ENCODE measurements at places on chromosomes 5 and 9.

DNA sequence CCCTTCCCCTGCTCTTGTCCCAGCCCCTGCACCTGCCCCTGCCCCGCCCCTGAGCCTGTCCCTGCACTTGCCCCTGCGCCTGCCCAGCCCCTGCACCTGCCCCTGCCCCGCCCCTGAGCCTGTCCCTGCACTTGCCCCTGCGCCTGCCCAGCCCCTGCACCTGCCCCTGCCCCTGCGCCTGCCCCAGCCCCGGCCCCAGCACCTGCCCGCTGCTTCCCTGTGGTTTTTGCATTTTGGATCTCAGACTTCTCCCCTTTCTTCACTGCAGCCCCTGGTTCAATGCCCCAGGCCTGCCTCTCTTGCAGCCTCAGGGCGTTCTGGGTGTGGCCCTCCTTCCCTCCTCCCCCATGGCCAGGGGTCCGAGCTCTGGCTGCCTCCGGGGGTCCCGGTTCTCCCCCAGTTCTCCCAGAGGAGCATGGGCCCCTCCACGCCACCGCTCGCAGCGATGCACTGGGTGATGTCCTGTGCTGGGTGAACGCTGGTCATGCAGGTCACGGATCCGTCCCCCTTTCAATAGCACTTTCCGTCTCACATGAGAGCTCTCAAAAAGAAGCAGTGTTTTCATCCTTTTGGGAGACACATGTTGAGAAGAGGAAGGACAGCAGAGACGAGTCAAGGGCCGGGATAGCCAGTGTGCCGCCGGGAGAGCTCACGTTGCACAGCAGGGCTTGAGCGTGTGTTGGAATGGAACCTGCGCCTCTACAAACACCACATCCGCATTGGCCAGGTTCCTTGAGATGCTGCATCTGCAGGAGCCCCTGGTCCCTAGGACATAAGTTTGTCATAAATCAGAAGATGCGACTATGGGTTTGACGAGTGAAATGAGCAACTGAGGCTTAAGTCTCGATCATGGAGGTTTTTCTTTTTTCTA, 44.0 kb upstream of the IRX4 start:
- DNase-seq, result no peak

- DNase-seq, result no peak
Measured at GRCh38 chr5:7036192-7036835, 323.1 kb downstream of the TENT4A start.

GRCh38 chr9:77556396-77556795, 91.7 kb downstream of the GNA14 start:
- no peak for DNase-seq

DNA sequence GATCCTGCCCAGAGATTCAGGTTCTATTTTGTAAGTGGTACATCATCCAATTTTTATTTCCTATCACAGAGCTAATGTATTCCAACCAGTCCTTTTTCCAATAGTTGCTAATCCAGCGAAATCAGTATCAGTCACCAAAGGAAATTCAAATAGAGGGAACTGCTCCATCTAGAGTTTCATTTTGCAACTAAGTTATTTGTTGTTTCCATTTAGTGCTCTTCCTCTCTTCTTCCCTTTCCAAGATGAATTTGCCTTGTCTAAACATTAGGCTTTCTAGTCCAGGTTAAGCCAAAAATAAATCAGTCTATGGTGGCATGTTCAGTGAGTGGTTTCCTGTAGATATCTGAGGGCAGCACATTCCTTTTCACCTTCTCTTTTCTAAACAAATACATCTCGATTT, 79.8 kb upstream of the SPATA31D4 start:
- no peak for DNase-seq

- peak; percentile 82 for DNase-seq
Measured at GRCh38 chr9:35489313-35490154, at the start of gene RUSC2. RUSC2 (plus strand) TSS chr9:35490111; CDS start chr9:35546522, 56,411 bp downstream.

DNA sequence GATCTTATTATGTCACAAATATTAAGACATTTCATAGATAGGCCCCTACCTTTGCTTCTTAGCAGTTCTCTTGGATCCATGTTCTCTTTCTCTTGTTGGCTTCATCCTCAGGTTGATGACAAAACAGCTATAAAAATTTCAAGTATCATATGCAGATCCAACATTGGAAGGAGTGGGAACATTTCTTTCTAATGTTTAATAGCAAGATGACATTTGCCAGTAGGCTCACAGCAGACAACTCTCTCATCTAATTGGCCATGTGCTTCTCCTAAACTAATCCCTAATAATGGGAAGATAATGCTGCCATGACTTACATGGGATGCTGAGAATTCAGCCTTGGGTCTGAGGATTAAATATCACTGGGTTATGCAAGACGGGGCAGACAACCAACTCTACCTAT, 485.5 kb upstream of the SEMA6A start:
- no peak for DNase-seq

DNA sequence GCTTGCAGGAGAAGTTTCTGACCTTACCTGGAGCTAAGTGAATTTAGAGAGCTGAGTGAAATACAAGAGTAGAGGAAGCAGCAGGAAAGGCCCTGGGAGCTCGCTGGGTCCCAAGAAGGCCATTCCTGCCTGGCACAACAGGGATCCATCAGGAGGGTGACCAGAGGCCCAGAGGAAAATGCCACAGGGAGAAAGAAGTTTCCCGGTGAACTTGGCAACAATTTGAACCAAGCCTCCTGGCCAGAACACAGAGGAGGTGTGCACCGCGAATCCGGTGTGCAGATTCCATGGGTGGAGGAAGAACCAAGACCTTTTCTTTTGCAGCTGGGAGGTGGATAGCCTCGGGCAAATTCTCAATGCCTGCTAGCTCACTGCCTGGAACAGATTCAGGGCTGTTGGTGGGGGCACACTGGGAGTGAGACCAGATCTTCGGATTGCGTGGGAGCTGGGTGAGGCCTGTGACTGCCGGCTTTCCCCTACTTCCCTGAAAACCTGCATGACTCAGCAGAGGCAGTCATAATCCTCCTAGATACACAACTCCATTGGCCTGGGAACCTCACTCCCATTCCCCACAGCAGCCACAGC, 1850.9 kb upstream of the NUDT12 start:
- no peak for DNase-seq

DNA sequence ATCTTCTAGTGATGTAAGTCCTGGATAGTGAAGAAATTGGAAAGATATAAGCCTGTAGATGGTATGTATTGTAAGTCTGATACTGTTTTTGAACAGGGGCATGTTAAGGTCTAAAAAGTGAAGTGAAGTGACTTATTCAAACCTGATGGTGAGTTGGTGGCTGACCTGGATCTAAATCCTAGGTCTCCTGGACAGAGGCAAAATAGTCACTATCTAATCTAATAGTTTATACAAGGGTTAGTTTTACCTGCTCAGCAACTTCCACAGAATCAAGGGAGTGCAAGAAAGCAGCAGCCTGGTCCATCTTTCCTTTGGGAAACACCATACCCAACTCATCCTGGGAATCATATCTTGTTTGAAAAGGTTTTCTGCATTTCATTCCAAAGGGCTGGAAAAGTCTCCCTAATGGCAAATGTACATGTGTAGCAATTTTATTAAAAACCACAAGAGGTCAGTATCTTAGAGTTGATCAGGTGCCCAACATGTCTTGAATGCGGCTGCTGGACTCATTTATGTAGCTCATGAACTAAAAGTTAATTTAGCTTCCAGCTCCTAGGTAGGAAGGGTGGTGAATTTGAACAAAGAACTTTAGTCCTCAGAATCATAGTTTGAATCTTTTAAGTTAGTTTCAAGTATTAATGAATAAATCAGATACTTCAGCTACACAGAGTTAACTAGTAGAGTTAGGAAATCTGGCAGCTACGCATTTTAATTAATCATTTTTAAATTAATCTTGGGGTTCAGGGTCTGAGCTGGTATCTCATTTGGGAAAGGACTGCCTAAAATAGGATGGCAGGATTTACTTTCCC, 26.0 kb downstream of the SKP2 start:
- DNase-seq, result no peak

DNA sequence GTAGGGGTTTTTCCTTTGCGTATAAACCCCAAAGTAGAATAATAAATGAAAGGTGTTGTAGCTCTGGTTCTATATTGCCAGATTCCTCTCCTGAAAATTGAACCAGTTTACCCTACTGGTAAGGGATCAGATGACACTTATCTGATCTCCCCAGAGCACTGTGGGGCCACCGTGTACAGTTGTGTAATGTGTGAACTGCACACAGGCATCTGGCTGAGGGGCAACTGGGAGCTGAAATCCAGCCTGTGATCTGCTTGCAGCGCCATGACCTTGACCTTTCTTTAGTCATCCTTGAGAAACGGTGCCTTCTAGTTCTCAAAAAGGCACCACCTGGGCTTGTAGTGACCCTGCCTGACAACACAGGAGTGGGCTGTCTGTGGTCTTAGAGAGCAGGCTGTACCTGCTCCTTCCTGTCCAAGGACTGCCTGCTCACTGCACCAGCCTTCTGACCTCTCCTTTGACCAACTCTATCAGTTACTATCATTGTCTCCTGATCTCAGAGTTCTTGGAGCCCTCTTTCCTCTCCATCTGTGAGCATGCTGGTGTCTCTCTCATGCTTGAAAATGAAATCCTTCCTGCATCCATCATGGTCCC, 40.2 kb downstream of the PDE6A start:
- DNase-seq, result no peak

- no peak for DNase-seq
Measured at GRCh38 chr5:130251931-130252330, 347.7 kb downstream of the CHSY3 start.

DNA sequence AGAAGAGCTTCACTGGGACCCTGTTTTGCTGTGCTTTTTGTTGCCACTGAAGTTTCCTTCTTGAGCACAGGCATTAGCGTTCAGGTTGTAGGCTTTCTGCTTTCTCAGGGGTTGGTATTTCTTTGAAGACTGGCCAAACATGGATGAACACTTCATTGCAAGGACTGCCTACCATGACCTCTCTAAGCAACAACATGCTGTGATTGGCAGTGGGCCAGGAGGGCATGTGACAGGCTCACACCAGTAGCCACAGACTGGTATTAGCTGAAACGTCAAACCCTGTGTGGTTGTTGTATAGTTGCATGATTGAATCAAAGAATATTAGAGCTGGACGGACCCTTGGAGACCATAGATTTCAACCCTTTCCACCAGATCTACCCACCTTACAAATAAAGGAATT, 20.0 kb upstream of the MLANA start:
- no peak for DNase-seq

- no peak for DNase-seq
Measured at GRCh38 chr5:158955636-158956035, 144.1 kb downstream of the EBF1 start.

DNA sequence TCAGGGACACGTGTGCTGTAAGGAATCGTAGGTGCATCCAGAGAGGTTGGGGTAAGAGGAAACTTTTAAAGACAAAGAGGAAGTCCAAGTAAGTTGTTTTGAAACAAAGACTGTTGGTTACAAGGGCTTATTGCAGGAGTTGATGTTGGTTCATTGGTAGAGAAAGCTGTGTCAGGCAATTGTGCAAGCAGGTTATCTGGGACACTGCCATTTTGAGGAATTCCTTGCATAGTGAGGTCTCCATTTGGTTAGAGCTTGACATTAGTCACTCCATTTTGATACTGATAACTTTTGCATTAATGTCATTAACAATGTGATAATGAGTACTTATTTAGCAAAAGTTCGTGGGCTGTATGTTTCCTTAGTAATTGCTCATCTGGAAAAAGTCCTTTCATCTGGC, 24.9 kb downstream of the CNOT6 start:
- DNase-seq, result no peak

- no peak for DNase-seq
Measured at GRCh38 chr5:68562308-68562707, 346.8 kb downstream of the PIK3R1 start.

- DNase-seq, result no peak
Measured at GRCh38 chr9:85530721-85531120, 211.0 kb downstream of the AGTPBP1 start.

- peak; percentile 59 for DNase-seq
Measured at GRCh38 chr5:73454379-73455036, 5.9 kb upstream of the FOXD1 start.

DNA sequence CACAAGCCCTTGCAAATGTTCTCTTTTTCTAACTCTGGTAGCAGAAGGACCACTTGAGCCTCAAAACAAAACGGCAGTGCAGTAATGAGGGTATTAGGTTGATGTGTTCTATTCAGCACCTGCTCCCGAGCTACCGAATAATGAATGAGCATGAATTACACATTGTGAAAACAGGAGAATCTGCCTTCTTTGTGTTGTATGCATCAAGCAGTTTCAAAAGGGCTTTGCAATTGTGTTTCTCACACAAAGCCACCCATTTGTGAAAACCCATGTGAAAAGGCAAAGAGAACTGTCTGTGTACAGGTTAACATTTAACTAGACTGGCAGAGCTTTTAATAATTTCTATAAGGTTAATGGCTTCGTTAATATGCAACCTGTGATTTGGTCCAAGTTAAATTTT, 97.8 kb downstream of the STK32A start:
- no peak for DNase-seq

GRCh38 chr5:178293400-178293799, 60.8 kb upstream of the PHYKPL start:
- no peak for DNase-seq

DNA sequence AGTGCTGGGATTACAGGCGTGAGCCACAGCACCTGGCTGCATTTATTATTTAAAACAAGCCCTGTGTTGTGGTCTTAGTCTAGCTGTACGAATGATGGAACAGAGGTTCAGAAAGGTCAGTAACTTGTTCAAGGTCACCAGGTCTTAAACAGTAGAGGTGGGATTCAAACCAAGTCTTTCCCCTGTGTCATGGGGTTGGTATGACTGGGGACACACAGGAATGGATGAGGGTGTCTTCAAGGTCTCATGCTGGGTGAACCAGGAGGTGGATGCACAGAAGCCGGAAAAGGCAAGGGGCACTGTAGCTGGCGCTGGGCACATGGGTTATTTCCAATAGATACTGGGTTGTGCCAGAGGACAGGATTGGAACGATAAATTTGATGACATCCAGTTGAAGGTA, 32.2 kb upstream of the TJP2 start:
- no peak for DNase-seq

DNA sequence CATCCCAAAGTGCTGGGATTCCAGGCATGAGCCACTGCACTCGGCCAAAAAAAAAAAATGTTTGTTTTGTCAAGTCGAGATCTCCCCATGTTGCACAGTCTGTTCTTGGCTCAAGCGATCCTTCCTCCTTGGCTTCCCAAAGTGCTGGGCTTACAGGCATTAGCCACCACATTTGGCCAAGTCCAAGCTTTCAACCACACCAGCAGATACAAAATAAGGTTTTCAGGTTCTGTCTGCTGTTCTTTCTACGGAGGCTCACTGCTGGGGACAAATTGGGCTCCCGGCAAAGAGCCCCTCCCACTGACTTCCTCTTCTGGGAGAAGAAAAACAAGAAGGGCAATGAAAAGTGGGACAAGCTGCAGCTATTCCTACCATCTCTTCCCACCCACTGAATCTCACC, 37.6 kb upstream of the GGTA1 start:
- DNase-seq, result no peak

- no peak for DNase-seq
Measured at GRCh38 chr5:54563083-54563761, 45.7 kb downstream of the SNX18 start.

GRCh38 chr9:31536471-31536870, 848.0 kb upstream of the ACO1 start:
- DNase-seq, result no peak

DNA sequence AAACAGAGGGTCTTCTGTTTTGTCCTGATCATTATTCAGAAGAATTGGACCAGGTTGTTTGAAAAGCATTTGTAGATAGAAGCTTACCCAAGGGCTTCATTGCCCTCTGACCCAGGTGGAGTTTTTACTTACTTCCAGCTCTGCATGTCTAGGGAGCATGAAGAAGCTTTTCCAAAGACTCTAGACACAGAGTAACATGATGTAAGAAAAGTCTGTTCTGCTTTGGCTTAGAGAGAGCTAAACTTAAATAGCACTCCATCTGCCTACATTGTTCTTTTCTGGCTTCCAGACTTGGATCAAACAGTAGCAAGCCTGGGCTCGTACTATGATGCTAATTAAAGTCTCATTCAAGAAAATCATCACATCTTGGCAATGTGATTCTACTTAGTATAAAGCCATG, 112.1 kb downstream of the SNCAIP start:
- DNase-seq, result no peak

Data from activated CD8-positive, alpha-beta memory T cell treated with anti-CD3 and anti-CD28 coated beads for 24 hours (primary cell).